ENCODE measurements at places on chromosomes 7 and 10.
A peak's percentile ranks its signal among the peaks of the same experiment; 100 is the strongest.

GRCh38 chr7:154482863-154483262 is 430.7 kb downstream of the DPP6 start:
- no peak for DNase-seq

DNA sequence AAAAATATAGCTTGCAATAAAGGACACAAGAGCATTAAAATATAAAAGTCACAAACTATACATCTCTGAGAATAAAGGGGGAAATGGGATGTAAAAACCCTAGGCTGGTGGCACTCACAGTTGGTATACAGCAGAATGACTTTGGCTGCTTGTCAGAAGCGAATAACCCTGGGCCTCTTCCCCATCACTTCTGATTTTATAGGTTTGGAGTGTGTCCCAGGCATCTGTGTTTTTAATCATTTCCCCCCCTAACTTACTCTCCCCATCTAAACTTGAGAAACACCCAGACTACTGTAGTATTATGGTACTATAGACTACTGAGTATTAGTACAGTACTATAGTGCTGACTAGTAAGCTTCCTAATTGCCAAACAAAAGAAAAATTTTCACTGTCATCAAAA is 1.8 kb upstream of the RPA3 start:
- DNase-seq: no peak

GRCh38 chr7:39757604-39758003 is 134.2 kb downstream of the RALA start:
- no peak for DNase-seq

DNA sequence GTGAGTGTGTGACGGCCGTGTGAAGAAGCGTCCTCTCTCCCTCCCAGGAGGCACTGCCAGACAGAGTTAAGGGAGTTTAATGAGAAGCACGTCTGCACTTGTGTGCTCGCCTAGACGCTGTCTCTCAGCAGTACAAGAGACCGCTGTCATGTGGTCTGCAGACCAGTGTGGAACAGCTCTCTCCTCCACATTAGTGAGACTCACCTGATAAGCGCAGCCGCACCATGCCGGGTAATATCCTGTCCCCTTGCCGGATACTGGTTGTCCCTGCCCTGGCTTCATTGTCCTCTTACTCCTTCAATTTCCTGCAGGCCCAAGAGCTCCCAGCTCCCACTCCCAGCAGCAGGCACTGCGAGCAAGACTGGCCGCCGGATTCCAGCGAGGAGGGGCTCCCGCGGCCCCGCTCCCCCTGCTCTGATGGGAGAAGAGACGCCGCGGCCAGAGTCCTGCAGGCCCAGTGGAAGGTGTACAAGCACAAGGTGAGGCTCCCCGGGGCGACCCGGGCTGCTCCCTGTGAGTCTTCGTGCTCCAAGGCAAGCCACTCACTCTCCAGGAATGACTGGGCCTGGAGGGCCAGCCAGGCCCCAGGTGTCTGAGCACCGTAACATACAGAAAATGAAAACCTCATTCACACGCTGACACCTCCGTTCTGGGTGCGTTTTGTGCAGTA is 33.5 kb upstream of the TTYH3 start:
- DNase-seq: no peak

DNA sequence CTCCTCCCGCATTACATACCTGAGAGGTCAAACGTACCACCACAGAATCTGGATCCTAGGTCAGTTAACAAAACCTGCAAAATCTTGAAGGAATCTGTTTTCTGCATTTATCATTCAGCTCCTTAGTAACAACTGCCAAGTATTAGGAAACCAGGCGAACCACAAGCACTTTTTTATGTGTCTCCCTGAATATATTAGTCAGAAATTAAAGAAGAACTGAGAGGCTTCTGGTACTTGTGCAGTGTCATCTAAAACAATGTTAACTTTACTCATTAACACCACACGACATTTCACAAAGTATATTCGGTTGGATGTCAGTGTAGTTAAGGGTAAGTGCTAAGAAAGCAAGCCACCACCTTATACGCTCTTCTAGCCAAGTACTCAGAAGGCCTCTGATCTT is 2.5 kb downstream of the CCDC6 start:
- no peak for DNase-seq

GRCh38 chr7:13165854-13166253 is 478.4 kb downstream of the ARL4A start:
- no peak for DNase-seq

DNA sequence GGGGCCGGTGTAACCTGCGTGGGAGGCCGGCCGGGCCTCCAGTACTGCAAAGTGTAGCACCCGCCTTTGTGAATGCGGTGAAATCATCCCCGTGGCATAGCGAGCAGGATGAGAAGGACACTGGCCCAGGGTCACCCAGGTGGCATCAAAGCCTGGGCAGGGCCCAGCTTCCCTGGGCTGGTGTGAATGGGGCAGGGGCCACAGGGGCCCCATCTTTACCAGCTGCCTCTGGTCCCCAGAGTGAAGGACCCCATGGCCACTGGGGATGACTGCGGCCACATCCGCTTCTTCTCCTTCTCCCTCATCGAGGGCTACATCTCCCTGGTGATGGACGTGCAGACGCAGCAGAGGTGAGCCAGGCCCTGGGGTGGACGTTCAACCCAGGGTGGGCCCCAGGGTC is 53.8 kb downstream of the RCC1L start:
- no peak for DNase-seq

DNA sequence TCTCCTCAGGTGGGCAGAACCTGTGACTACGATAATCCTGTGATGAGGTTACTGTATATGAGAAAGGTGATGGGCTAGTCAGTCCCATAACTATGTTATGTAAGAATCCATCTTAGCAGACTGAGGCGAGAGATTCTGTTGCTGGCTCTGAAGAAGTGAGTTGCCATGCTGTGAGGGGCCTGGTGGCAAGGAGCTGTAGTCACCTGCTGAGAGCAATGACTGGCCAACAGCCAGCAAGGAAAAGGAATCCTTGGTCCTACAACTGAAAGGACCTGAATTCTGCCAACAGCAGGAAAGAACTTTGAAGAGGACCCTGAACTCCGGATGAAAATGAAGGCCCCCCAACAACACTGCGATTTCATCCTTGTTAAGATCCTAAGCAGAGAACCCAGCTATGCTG is 31.0 kb upstream of the DNAJB12 start:
- no peak for DNase-seq

DNA sequence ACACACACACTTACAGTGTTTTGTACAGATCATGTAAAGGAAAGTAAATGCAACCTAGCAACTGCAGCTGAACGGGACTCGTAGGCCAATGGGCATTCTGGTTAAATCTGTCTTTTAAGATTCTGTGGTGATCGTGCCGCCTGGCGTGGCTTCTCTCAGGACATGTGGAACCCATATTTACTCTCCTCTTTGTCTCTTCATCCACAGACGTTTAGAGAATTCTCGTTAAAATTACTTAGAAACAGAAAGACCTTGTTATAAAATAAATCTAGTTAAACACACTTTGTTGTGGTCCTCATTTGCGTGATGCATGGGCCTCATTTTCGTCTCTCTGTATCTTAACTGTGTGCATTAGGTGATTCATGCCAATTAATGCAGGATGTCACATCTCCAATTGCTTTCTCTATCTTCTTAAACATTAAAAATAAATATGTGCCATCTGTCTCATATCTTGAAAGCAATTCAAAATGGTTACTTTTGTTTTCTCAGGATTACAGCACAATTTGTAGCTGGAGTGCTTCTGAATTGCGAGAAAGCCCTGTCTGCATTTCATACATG is 11.5 kb downstream of the KLF6 start:
- no peak for DNase-seq

DNA sequence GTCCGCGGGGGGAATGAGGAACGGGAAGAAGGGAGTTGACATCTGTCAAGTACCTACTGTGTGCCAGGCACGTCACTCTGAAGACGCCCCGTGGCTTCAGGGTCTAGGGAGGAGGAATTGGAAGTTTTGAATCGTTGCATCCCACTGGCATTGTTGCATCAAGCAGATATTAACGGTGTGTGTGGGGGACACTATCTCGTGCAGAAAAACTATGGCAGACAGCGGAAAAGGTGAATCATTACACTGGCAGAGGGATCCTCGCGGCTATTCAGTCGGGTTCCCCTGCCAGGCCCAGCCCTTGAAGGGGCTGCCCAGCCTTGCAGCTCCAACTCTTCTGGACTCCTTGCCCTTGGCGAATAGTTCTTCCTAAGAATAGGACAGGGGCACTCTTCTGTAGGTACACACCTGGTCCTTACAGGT is 1.0 kb upstream of the KIAA1549 start:
- DNase-seq: no peak

DNA sequence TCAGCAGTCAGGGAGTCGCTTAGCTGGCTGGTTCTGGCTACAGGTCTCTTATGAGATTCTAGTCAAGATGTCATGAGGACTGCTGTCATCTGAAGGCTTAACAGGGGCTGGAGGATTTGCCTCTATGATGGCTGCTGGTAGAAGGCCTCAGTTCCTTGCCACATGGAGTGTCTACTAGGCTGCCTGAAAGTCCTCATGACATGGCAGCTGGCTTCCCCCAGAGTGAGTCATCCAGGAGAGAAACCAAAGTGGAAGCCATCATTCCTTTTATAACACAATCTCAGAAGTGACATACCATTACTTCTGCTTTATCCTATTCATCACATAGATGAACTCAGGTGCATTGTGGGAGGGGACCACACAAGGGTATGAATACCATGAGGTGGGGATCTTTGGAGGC is 75.1 kb downstream of the EXOC6 start:
- DNase-seq: no peak

GRCh38 chr10:116849248-116850057 is at the start of gene ENO4:
TSS of gene ENO4 (plus strand) at chr10:116849499. CDS start at chr10:116849567, 68 bp downstream.
- DNase-seq: peak; percentile 68

DNA sequence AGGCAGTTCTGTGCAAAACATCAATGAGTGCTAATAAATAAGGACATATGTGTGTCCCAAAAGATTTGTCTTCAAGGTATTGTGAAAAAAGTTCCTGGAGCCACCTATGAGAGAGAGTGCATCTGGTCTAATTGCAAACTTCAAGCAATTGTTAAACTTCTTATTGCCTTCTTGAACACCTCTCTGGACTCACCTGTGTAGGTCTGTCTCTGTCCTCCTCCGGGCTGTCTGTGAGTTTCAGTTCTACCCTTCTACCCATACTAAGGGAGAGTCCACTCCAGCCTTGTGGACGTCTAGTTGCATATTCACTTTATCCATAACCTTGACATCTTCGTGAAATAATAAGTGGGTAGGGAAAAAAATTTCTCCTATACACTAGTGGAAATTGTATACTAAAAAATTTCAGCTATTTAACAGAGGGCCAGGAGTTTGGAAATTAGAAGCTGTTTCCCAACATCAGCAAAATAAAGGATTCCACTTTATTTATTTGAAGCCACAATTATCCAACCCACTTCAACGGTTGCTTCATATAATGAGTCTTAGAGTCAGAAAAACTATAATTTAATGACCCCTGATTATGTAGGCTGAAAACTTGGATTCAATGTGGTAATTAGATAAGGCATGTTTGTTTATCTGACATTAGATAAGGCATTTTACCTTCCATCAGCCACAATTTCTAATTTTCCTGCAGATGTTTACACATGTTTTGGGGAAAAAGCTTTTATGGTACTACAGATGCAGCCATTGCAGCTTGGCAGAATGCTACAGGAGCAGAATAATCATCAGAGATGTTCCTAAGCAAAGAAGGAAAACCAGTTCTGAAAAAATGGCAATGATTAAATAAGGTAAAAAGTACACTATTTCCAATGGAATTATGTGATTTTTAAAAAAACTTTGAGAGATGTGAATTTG is 150.8 kb upstream of the FAM3C start:
- DNase-seq: no peak

- DNase-seq: no peak
Measured at GRCh38 chr10:30581779-30582380, 47.7 kb downstream of the LYZL2 start.

- DNase-seq: peak; percentile 6
Measured at GRCh38 chr10:122981066-122981464, 864 bp downstream of the PSTK start.

DNA sequence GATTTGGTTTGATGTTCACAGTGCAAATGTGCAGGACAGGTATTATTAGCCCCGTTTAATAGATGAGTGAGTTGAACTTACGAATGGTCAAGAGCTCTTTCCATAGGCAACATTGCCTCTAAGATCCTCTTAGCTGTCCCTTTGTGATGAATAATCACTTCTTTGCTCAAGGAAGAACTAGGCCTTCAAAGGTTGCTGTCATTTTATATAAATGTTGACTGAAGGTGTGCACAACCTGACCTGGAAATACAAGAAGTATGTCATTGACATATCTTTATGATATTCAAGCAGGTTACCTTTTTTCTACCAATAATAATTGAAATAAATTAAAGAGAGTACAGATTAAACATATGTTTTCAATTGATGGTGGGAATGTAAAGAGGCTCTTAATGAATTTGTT is 48.5 kb upstream of the GLCCI1 start:
- DNase-seq: no peak

GRCh38 chr10:98676895-98677294 is 230.2 kb upstream of the HPS1 start:
- DNase-seq: no peak

DNA sequence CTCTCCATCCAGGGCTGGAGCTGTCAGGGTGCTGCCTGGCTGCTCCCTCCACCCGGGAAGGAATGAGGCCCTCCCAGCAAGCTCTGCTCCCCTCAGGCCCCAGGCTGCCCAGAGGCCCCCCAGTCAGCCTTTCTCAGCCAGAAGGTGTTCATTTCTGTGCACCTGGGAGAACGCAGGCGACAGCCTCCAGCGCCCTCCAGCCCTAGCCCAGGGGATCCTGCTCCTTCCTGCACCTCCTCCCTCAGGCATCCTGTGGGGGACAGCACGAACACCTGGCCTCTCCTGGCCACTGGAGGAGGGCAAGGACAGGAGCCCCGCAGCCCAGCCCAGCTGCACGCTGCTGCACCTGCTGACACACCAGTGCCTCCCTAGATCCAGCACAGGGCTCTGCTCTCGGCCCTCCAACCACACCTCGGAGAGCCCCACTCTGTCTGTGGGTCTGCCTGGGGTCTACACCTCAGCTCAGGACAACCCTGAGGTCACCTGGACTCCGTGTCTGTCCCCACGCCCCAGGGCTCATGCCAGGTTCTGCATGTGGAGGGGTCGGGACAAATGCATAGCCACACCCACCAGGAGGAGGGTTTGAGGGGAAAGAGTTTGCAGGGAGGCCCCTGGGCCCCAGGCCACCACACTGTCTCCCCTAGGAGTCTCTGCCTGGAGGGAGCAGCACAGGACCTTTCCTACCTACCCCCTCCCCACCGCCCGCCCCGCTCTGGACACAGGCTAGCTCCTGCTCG is 7.4 kb upstream of the PWWP2B start:
- no peak for DNase-seq

- DNase-seq: no peak
Measured at GRCh38 chr10:69323622-69324021, 45.3 kb downstream of the HK1 start.

DNA sequence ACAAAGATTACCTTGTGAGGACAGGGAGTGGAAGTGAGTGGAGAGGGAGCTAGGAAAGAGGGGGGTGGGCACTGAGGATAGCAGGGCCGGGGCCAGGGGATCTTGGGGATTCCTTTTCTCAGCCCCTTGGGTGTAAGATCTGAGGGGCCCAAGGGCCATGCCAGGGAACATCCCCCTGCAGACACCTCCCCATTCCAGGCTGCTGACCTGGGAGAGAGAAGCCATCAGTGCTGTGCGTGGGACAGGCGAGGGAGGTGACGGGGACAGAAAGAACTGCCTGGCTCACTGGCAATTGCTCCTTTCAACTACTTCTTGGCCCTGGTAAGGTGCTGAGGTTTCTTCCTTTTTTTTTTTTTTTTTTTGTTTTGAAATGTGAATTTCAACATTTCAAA is 12.0 kb upstream of the BTBD16 start:
- no peak for DNase-seq

- no peak for DNase-seq
Measured at GRCh38 chr10:62915158-62915557, 99.0 kb upstream of the EGR2 start.

GRCh38 chr7:522071-522950 is 2.7 kb upstream of the PDGFA start:
- no peak for DNase-seq

GRCh38 chr7:157018328-157018996 is 8.0 kb upstream of the MNX1 start:
- DNase-seq: no peak

All from fibroblast of skin of left biceps (primary cell).